Aortic smooth muscle cell (primary cell): ENCODE measurements at places on chromosomes 2 and 18. TPM values are rescaled to one million over a fixed set of nuclear protein-coding genes. Genes with fewer than 3 reads are reported as not detected.

Gene CNTNAP5
- total RNA-seq = not detected in 2 replicates

Gene CAPN14
- total RNA-seq = 0.12 and 0.26 TPM in 2 replicates

Gene PARD3B
- 6.2 and 9.6 TPM in 2 replicates for total RNA-seq

Gene IL1F10
- total RNA-seq = not detected in 2 replicates

Gene FZD7
- total RNA-seq = 3.3 and 7.4 TPM in 2 replicates

Gene CNDP1
- 0.06 TPM in 1 of 2 replicates, not detected in the other for total RNA-seq

Gene UGT1A9
- total RNA-seq = not detected in 2 replicates

Gene RTP5
- not detected in 2 replicates for total RNA-seq

Gene TRABD2A
- 0.37 and 0.66 TPM in 2 replicates for total RNA-seq

Gene SLC9A4
- under 0.01 TPM in 1 of 2 replicates, not detected in the other for total RNA-seq
